Activated CD4-positive, alpha-beta T cell treated with anti-CD3 and anti-CD28 coated beads for 24 hours (primary cell): ENCODE measurements at places on chromosomes 16 and 17.

- DNase-seq = no peak
Observed at GRCh38 chr16:16154281-16154951, 68.9 kb downstream of the ABCC6 start.

- DNase-seq = no peak
Observed at GRCh38 chr17:66507982-66508760, 205.8 kb downstream of the PRKCA start.

- DNase-seq = no peak
Observed at GRCh38 chr16:48393485-48394354, 8.5 kb upstream of the SIAH1 start.

GRCh38 chr16:67482233-67482924 lies 968 bp downstream of the AGRP start:
- DNase-seq = no peak

GRCh38 chr16:64180136-64180900 lies 941.5 kb downstream of the CDH11 start:
- no peak for DNase-seq

GRCh38 chr17:73968680-73969079 lies 234.8 kb upstream of the RPL38 start:
- no peak for DNase-seq

GRCh38 chr16:8655184-8655717 lies 19.2 kb upstream of the ABAT start:
- DNase-seq = no peak

DNA sequence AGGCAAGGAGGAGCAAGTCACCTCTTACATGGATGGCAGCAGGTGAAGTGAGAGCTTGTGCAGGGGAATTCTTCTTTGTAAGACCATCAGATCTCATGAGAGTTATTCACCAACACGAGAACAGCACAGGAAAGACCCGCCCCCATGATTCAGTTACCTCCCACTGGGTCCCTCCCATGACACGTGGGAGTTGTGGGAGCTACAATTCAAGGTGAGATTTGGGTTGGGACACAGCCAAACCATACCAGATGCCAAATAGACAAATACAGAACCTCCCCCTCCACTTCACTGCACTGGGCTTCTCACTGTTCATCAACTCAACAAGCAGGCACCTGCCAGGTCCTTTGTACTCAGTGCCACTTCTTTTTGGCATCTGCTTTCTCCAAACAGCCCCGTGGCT lies 100.2 kb downstream of the WSCD1 start:
- no peak for DNase-seq

DNA sequence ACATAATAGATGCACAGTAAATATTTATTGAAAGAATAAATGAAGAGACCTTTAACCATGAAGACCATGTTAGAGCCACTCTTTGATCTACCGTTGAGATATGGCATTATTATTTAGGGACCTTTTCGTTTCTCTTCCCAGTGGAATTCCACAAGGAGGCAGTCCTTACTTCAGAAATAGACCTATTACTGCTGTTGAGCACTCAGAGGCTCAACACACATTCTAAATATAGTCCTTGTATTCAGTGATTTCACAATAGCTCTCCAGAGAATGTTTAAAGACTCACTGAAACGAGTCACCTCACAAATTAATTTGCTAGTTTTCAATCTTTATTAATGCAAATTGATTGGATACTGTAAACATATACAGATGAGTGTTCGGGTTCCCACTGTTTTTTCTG lies 603.8 kb downstream of the CDH8 start:
- DNase-seq = no peak

- no peak for DNase-seq
Observed at GRCh38 chr16:71246309-71246708, 15.8 kb upstream of the HYDIN start.

DNA sequence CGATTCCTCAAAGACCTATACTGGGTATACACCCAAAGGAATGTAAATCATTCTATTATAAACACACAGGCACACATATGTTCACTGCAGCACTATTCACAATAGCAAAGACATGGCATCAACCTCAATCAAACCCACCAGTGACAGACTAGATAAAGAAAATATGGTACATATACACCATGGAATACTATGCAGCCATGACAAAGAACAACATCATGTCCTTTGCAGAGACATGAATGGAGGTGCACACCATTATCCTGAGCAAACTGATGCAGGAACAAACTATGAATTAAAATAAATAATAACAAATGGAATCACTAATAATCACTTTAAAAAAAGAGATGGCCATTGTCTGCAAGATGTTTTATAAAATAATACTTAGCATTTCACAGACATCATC lies 380.1 kb downstream of the GRIN2A start:
- DNase-seq = no peak

DNA sequence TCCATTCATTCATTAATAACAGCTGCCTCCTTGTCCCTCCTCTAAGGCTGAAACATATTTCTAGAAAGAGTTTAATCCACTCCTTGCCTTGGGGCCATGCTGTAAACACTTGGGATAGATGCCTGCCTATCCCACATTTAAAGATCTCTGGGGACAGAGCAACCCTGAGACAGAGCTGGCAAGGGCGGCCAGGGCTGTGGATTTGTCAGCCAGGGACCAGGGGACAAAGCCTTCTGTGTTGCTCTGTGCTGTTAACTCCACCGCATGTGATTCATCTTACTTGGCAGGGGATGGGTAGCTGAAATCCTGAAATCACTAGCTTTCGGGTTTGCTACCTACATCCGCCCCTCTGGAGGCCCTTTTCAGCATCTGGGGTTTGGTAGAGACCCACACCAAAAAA lies 392.9 kb downstream of the SLC39A11 start:
- no peak for DNase-seq

GRCh38 chr16:85720302-85720637 lies 30.6 kb downstream of the C16orf74 start:
- no peak for DNase-seq

- no peak for DNase-seq
Observed at GRCh38 chr17:81885454-81885853, 5.9 kb downstream of the ALYREF start.

DNA sequence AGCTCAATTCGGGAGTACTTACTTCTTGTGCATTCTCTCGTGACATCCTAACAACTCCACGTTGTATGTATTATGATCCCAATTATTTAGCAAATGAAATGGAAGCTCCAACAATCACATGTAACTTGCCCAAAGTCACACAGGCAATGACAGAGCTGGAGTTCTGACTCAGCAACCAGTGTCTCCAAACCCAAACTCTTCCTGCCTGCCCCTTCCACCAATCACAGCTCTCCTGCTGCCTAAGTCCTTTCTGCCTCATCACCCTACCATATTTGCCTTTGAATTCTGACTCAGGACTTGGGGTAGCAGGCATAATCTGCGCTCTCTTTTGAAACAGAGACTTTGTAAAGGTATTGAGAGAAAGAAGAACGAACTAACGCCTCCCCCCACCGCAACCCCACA lies 245.2 kb upstream of the MAF start:
- no peak for DNase-seq

GRCh38 chr17:13978478-13978877 lies 90.8 kb upstream of the COX10 start:
- DNase-seq = no peak

DNA sequence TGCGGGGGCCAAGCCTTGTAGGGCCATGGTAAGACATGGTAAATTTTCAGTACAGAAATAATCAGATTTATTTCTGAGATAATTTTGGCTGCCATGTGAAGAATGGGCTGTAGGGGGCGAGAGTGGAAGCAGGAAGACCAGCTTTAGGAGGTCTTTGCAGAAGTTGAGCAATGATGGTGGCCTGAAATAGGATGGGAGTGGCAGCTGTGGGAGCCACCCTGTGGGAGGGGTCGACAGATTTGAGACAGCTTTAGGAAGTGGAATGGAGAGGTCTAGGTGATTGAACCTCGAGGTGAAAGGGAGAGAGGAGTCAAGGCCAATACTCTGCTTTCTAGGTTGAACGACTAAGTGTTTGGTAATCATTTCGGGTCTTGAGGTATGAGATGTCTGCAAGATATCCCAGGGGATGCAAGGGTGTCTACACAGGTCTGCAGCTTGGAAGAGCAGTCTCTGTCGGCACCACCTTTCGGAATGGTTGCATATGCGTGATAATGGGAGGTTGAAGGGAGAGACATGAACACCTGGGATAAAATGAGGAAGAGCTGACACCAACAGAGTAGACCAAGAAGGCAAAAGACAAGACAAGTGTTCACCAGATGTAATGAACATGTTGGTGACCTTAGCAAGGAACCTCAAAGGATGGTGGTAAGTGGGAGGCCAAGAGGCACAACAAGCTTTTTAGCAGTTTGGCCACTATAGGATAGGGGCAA lies 4.2 kb upstream of the ATXN7L3 start:
- no peak for DNase-seq

- no peak for DNase-seq
Observed at GRCh38 chr17:56681561-56682266, 88.2 kb downstream of the NOG start.

GRCh38 chr16:69563605-69564580 lies 1.9 kb upstream of the NFAT5 start:
- peak; percentile 43 for DNase-seq
